Eye (tissue), 1 donor: ENCODE measurements at places on chromosomes 13 and 19.

GRCh38 chr19:6772028-6772865 is at the start of gene VAV1:
VAV1 (plus strand) TSS chr19:6772708; CDS start chr19:6772808, 100 bp downstream.
- no peak for DNase-seq

- no peak for DNase-seq
These were observed 23.1 kb downstream of the GAS6 start for GRCh38 chr13:113840541-113841352.

DNA sequence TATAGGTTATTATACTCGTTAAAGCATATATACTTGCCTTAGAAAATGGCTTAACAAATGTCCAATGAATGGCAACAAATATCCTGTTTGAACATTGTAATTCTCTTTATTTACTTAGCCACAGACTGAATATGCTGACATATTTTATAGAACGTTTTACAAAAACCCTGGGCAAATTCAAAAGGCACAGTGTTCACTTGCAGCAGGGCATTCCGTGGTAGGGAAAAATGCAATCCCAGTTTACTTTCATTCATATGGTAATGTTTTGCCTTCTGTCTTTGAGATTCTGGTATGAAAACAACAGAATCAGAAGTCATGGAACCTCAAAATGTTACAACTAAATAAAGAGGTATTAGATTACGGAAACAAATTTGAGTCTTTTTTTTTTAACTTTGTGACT is 56.2 kb upstream of the MYCBP2 start:
- no peak for DNase-seq

DNA sequence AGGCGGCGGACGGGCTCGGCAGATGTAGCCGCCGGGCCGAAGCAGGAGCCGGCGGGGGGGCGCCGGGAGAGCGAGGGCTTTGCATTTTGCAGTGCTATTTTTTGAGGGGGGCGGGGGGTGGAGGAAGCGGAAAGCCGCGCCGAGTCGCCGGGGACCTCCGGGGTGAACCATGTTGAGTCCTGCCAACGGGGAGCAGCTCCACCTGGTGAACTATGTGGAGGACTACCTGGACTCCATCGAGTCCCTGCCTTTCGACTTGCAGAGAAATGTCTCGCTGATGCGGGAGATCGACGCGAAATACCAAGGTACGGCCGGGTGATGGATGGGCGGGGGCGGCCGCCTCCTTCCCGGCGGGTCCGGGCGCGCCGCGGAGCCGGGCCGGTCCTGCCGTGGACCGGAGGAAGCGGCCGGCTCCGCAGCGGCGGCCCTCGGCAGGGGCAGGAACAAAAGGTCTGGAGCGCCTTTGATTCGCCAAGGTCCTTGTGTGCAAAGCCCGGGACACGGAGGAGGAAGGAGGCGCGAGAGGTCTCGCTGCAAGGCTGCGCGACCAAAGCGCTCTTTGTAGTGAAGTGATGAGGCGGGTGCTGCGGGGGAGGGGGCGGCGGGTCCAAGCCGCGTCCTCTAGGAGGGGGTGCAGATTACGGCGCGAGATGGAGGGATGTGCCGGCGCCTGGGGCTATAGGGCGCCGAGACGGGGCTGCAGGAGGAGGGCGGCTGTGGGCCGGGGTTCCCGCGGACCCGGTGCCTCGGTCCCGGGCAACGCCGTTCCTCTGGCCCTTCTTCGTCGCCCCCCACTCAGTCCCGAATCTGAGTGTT is 689 bp downstream of the ING1 start:
- peak; percentile 80 for DNase-seq

- DNase-seq = no peak
These were observed 49.5 kb upstream of the PCDH17 start for GRCh38 chr13:57582032-57582431.

DNA sequence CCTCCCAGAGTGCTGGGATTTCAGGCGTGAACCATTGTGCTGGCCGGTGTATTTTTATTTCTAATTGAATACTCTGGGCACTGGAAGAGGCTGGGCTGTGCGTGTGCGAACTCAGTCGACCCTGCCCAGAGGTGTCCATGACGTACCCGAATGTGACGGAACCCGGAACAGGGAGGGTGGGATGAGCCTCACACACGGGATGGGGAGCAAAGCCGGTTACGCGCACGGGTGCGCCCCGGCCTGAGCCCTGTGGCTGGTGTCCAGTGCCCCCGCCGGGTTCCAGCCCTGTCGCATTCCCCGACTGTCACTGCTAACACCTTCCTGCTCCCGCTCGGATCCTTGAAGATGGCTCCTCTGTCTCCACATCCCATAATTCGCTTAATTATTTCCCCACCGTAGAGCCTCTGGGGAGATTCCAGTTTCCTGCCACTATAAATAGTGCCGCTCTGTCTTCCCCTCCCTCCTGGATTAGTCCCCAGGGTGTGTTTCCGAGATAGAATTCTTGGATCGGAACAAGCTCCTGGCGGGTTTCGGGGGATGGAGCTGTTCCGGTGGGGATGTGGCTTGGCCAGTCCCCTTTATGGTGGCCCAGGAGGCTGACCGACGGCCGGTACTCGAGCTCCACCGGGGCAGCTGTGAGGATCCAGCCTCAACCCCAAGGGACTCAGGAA is 22.0 kb downstream of the SBNO2 start:
- DNase-seq = no peak

GRCh38 chr19:13938301-13939064 is at the start of gene PODNL1:
PODNL1 (minus strand) TSS chr19:13938417; CDS start chr19:13938181, 236 bp downstream.
- DNase-seq = peak; percentile 56

DNA sequence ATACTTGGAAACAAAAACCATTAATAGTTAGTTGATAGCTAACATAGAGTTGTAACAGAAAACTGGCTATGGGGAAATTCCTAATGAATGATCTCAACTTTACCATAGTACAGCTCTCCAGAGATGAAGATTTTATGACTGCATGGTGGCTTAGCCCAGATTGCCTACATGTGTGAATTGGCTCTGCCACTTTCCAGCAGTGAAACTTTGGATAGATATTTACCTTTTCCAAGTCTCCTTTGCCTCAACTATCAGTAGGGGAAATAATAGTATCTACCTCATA is 161.1 kb downstream of the LACC1 start:
- DNase-seq = no peak

DNA sequence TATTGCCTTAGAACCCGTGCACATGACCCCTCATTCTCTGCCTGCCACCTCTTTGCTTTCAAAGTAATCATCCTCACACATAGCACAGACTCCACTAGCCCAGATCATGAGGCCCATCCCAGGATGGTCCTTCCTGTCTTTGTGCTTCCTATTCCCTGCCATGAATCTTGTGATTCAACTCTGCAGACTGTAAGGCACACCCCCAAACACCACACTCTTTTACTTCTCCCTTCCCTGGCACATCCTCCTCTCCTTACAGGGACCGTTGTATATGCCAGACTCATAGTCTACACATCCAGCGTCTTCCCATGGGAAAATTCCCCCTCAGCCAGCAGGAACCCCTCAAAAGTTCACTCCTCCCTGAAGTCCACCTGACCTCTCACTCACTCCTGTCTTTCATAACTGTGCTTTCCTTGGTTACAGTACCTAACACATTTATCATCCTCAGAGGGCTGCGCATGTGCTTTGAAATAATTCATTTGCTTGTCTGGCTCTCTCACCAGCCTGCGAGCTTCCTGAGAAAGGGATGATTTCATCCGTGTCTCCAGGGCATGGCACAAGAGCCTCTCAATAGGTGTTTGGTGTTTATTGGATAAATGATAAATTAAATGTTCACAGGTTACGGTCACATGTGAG is 26.8 kb upstream of the LRCH1 start:
- no peak for DNase-seq

DNA sequence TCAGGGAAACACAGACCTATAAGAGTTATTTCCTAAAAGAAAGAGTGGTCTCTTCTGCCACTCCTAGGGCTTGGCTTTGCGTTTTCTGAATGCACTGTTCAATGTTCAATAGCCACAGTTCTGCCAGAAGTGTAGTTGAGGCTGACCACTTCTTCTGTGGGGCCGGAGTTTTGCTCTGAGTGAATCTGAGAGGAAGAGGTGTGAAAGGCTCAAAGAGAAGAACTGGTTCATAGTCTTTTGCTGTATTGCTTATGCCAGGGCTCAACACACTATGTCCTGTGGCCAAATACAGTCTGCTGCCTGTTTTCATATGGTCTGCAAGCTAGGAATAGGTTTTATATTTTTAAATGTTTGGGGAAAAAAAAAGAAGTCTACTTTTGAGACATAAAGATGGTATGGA is 128.2 kb downstream of the STOML3 start:
- no peak for DNase-seq

GRCh38 chr13:56332671-56333070 is 808.0 kb upstream of the PRR20A start:
- DNase-seq = no peak

DNA sequence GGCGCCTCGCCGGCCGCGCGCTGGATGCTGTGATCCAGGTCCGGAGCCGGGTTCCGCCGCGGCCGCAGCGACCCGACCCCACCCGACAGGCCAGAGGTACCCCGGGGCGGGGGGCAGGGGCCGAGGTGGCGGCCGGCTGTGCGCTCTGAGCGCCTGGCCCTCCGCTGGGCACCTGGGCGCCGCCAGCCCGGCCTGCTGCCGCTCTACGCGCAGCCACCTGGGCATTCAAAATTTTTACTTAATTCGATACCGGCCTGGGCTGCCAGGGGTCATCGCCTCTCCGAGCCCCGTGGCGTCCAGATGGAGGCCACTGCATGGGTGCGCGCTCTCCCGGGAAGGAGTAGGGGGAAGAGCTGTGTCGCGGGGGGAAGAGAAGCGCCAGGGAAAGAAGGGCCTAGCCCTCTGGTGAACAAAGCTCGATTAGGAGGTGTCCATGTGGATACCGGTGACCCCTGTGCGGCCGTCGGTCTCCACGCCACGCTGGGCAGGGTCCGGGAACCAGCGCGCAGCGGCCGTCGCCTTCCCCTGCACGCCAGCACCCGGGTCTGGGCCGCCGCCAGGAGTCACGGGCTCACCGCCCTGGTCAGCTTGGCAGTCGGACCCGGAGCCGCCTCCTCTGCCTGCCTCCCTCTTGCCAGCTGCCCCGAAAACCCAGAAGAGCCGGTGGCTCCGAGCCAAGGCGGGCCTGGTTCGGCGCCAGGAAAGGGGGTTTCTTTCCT is 666 bp downstream of the BIVM start:
- DNase-seq = peak; percentile 75

GRCh38 chr13:112245989-112246388 is 130.2 kb upstream of the SPACA7 start:
- no peak for DNase-seq

DNA sequence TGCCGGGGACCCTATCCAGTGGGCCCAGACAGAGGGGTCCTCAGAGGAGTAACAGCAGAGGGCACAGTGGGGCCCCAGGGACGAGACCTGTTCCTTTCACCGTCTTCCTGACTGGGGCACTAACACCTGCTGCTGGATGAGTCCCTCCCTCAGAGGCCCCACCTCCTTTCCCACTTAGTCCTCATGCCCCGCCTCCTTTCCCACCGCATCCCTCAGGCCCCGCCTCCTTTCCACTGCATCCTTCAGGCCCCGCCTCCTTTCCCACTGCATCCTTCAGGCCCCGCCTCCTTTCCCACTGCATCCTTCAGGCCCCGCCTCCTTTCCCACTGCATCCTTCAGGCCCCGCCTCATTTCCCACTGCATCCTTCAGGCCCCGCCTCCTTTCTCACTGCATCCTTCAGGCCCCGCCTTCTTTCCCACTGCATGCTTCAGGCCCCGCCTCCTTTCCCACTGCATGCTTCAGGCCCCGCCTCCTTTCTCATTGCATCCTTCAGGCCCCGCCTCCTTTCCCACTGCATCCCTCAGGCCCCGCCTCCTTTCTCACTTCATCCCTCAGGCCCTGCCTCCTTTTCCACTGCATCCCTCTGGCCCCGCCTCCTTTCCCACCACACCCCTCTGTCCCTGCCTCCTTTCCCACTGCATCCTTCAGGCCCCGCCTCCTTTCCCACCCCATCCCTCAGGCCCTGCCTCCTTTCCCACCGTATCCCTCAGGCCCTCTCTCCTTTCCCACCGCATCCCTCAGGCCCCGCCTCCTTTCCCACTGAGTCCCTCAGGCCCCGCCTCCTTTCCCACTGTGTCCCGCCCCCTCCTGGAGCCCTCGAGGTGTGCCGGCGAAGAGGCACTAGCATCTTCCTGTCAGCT is 6.7 kb downstream of the SPPL2B start:
- DNase-seq = peak; percentile 54

- DNase-seq = no peak
These were observed 26.3 kb downstream of the ERCC5 start for GRCh38 chr13:102872131-102872530.

- no peak for DNase-seq
These were observed 104.0 kb downstream of the COL4A2 start for GRCh38 chr13:110410936-110411687.

DNA sequence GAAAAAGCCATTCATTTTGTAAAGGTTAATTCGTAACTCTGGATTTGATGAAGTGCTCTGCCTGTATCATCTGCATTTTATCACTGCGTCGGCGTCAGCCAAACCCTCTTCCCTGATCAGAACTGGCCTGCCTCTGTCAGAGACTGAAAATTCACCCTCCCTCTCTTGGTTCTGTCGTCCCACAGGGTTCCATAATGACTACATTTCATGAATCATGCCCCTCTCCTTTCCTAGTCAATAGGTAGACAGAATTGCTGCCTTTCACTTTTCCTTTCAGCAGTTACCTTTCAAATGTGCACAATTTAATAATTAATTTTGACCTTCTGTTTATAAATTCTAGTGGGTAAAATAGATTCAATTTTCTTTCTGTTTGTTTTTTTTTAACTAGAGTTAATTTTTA is 423.4 kb downstream of the RFC3 start:
- no peak for DNase-seq

GRCh38 chr13:60441761-60442160 is 44.7 kb downstream of the TDRD3 start:
- no peak for DNase-seq

DNA sequence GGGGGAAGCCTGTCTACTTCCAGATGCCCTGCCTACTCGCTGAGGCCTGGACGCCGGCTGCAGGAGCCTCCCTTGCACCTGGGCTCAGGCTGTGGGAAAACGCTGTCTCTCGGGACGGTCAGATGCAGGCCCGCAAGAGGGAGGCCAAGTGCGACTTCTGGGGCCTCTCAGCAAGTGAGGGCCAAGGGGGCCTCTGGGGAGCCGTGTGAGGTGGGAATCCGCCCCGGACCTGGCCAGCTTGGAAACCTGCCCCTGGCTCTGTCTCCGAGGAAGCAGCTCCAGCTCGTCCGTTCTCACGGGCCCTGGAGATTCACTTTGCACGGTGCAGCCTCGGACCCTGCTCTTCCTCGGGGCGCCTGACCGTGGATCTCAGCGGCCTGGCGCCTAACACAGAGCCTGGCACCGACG is 11.4 kb upstream of the CRTC1 start:
- no peak for DNase-seq

DNA sequence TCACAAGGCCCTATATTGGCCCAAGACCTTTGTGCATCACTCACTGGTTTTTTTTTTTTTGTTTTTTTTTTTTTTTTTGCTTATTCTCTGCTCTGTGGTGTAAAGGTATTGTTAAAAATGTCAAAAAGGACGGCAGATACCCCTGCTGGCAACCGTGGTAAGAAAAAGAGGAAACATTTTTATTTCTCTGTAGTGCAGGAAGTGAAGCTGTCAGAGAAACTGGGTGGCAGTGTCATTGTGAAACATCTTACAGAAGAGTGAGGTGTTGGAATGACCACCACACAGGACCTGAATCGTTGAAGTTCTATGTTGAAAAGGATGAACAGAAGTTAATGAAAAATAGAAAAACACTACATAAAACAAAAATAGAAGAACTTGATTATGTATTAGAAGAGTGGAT is 346.4 kb downstream of the FGF9 start:
- DNase-seq = no peak

GRCh38 chr19:5210556-5210955 is 130.1 kb downstream of the PTPRS start:
- DNase-seq = no peak
